ENCODE measurements at places on chromosomes 13 and 19. TPM values are rescaled to one million over a fixed set of nuclear protein-coding genes. Genes with fewer than 3 reads are reported as not detected.

The RHPN2 gene
- polyA plus RNA-seq, result 17.5 TPM

The LILRB5 gene
- 2.8 TPM for polyA plus RNA-seq

The PGLYRP2 gene
- not detected for polyA plus RNA-seq

The GAPDHS gene
- not detected for polyA plus RNA-seq

The CLEC17A gene
- polyA plus RNA-seq, result not detected

The GJB6 gene
- polyA plus RNA-seq, result 3.6 TPM

The ATP4A gene
- not detected for polyA plus RNA-seq

The SEMA6B gene
- polyA plus RNA-seq, result 3.1 TPM

The GIPC3 gene
- 3.3 TPM for polyA plus RNA-seq

The LRRC63 gene
- polyA plus RNA-seq, result 0.16 TPM

The CRTC1 gene
- polyA plus RNA-seq, result 20.0 TPM

The ZNF135 gene
- polyA plus RNA-seq, result 19.2 TPM

The ARID3A gene
- polyA plus RNA-seq, result 22.5 TPM

The PRRG2 gene
- polyA plus RNA-seq, result 7.5 TPM

The GRIK5 gene
- polyA plus RNA-seq, result 24.5 TPM

The PBX4 gene
- polyA plus RNA-seq, result 8.0 TPM

The SLC8A2 gene
- 0.21 TPM for polyA plus RNA-seq

The TMPRSS9 gene
- 1.2 TPM for polyA plus RNA-seq

DNA sequence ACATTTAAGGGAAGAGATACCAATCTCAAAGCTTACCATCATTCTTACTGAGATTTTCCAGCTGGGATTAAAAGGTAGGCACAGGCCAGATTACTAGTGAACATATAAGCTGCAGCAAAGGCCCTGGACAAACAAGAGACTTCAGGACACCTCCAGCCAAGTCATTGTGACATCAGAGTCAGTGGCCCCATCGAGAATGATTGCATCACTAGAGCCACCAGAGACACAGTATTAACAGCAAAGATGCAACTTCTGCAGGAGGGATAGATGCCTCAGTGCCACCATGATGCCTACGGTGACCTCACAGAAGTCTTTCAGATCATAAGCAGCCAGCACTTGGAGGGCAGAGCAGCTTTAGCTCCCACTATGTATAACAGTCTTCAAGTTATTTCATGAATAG lies 8.6 kb downstream of the RUBCNL start:
- no peak for DNase-seq

DNA sequence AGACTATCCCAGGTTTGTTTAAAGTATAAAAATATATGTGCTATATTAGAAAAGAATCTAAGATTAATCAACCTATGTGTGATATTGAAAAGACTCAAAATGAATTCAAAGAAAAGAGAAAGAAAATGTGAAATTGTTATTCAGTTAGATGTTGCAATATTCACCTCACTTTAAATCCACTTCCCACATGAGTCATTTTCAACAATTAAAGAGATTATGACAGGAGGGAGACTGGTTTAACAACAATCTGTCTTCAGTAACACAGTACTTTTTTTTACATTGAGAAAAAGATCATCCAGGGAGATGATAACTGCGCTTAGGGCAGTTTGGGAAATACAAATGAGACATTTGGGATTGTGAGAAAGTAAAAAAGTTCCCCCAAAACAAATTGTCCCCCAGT lies 1246.2 kb downstream of the SLITRK1 start:
- DNase-seq, result no peak

- DNase-seq, result no peak
These were observed 22.0 kb downstream of the LHFPL6 start for GRCh38 chr13:39580881-39581575.

DNA sequence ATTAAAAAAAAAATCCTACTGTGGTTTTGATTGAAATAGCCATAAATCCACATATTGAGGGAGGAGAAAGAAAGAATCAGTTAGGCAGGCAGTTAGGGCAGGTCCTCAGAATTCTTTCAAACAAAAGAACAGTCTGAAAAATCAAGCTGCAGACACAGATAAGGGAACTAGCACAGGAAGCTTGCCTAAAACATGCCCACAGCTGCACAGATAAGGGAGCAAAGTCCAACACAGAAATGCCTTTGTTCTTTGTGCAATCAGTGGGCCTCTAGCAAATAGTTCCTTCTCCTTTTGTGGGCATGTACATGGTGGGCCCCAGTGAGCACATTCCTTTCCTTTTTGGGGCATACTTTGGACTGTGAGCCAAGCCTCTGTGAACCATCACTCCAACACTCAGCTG lies 42.7 kb downstream of the UTP14C start:
- DNase-seq, result no peak

GRCh38 chr13:71867131-71867814 lies at the start of gene DACH1:
TSS of gene DACH1 (minus strand) at chr13:71867204.
- DNase-seq, result peak; percentile 93

- DNase-seq, result no peak
These were observed 5.1 kb upstream of the FLT3LG start for GRCh38 chr19:49468746-49469447.

- no peak for DNase-seq
These were observed 86.0 kb downstream of the ING1 start for GRCh38 chr13:110799246-110800236.

GRCh38 chr13:113034451-113035212 lies 65.6 kb downstream of the MCF2L start:
- no peak for DNase-seq

GRCh38 chr13:36884235-36884634 lies 35.8 kb downstream of the SMAD9 start:
- DNase-seq, result no peak

DNA sequence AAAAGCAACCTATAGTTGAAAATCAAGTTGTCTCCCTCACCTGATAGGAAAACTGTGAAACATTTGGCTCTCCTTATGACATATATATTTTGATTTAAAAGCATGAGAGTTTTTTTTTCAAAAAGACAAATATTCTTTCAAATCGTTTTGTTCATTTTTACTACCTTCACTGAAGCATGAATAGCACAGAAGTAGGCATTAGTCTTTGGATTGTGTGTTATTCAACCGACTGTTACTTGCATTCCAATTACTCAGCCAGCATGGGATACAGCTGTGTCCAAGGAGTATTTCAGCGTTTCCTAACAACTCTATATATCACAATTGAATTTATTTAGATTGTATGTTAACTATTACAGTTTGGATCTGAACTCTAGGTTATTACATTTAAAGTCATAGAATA lies 135.2 kb downstream of the PCDH9 start:
- DNase-seq, result no peak

- no peak for DNase-seq
These were observed 3.8 kb upstream of the KCTD12 start for GRCh38 chr13:76890021-76890420.

- DNase-seq, result no peak
These were observed 19.9 kb downstream of the NOSIP start for GRCh38 chr19:49560358-49560900.

- DNase-seq, result no peak
These were observed 11.8 kb upstream of the DIAPH3 start for GRCh38 chr13:60175571-60175970.

GRCh38 chr13:50850445-50850844 lies 7.0 kb upstream of the DLEU7 start:
- no peak for DNase-seq

GRCh38 chr19:18173572-18174288 lies at the start of gene IFI30:
TSS of gene IFI30 (plus strand) at chr19:18173813. CDS start at chr19:18173842, 29 bp downstream.
- no peak for DNase-seq

- DNase-seq, result no peak
These were observed 52.9 kb downstream of the FAM124A start for GRCh38 chr13:51275101-51275500.

- DNase-seq, result no peak
These were observed 278.6 kb upstream of the EDNRB start for GRCh38 chr13:78197231-78197630.

- no peak for DNase-seq
These were observed 986.0 kb upstream of the SPRY2 start for GRCh38 chr13:81326913-81327312.

- no peak for DNase-seq
These were observed at the start of gene GIPR for GRCh38 chr19:45667620-45668341. TSS of gene GIPR (plus strand) at chr19:45668221. CDS start at chr19:45669521, 1,300 bp downstream.

DNA sequence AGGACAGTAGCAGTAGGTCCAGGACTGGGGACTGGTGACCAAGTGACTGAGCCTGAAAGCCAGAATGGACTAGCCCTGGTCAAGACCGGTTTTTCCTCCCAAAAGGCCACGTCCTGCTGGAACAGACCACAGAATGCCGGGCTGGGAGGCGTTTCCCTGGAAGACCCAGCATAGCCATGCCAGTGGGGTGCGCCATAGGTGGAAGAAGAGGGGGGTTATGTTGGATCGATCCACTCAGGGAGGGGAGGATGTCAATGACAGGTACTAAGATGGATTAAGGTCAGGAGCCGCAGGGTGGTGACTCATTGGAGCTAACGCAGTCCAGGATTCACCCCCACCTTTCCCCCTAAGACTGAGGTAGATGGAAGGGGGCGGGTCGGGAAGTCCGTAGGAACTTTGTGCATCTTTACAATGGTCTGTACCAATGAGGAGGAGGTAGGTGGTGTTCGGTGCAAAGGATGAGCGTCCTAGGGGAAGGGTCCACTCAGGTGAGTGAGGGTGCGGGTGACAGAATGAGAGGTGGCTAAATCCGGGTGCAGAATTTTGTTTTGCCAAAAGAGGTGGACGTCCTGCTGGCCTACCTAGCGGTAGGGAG lies 21.0 kb downstream of the VASP start:
- no peak for DNase-seq

GRCh38 chr19:28578786-28579505 lies 634.0 kb downstream of the UQCRFS1 start:
- DNase-seq, result no peak

DNA sequence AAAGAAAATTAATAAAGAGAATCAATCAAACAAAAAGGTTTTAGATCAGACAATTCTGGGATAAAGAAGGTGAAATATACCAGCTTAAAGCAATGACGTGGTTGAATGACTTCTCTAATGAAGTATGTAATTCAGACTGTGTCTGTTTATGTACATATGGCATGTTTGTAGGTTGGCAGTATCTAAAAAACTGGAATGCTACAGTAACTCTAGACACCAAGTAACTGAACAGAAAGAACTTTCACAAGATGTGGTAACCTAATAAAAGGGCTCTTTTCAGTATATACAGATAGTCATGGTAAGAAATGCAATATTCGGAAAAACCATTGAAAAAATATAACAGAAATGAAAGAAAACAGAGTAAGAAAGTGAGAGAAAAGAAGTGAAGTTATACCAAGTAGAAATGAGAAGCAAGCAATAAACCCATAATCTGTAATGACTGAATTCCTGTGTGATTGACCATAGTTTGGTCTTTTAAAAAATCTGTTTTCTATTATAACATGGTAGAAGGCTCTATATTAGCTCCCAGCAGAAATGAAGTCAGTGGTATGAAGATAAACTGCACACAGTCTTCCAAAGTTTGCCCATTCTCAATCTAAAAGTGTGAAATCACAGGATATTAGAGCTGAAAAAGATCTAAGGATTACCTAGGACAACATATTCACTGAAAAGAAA lies 31.4 kb downstream of the ELF1 start:
- no peak for DNase-seq

- peak; percentile 63 for DNase-seq
These were observed at the start of the genes MAN2B1 and WDR83 for GRCh38 chr19:12666265-12667048. TSS of gene MAN2B1 (minus strand) at chr19:12666742. CDS start at chr19:12666701, 41 bp downstream. TSS of gene WDR83 (plus strand) at chr19:12666807. CDS start at chr19:12669791, 2,984 bp downstream.

- DNase-seq, result no peak
These were observed 13.7 kb upstream of the SMARCA4 start for GRCh38 chr19:10946958-10947657.

DNA sequence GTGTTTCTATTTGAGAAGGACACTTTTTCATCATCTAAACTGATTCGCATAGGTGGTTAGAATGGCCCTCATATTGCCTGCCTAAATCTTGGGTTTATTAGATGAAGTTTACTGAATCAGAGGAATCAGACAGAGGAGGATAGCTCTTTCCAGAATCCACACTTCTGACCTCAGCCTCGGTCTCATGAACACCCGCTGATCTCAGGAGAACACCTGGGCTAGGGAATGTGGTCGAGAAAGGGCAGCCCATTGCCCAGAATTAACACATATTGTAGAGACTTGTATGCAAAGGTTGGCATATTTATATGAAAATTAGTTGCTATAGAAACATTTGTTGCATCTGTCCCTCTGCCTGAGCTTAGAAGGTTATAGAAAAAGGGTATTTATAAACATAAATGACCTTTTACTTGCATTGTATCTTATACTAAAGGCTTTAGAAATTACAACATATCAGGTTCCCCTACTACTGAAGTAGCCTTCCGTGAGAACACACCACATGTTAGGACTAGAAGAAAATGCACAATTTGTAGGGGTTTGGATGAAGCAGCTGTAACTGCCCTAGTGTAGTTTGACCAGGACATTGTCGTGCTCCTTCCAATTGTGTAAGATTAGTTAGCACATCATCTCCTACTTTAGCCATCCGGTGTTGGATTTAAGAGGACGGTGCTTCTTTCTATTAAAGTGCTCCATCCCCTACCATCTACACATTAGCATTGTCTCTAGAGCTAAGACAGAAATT lies 103.8 kb downstream of the TNFRSF19 start:
- DNase-seq, result no peak

- no peak for DNase-seq
These were observed 1194.5 kb downstream of the UQCRFS1 start for GRCh38 chr19:28018499-28018898.

- no peak for DNase-seq
These were observed 1.3 kb upstream of the LRCH1 start for GRCh38 chr13:46551410-46552302.

DNA sequence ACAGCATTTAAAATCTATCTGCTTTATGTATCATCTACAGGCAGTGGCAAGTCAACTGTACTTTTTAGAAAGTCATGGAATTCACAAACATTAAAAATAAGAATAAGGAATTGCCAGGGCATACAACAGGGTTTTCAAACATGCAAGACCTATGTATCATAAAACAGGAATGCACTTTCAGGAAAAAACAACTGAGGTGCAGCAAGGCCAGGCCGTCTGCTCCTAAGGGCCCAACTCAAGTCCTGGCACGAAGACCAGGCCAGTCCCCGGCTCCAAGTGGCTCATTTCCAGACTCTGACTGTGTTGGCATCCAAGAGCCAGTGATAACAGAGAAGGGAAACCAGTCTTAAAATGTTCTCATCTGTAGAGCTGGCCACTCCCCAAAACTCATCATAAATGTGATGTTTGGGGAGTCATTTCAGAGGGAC lies 7.1 kb downstream of the RFX2 start:
- no peak for DNase-seq

- no peak for DNase-seq
These were observed 24.9 kb downstream of the NFILZ start for GRCh38 chr19:8655340-8655709.

DNA sequence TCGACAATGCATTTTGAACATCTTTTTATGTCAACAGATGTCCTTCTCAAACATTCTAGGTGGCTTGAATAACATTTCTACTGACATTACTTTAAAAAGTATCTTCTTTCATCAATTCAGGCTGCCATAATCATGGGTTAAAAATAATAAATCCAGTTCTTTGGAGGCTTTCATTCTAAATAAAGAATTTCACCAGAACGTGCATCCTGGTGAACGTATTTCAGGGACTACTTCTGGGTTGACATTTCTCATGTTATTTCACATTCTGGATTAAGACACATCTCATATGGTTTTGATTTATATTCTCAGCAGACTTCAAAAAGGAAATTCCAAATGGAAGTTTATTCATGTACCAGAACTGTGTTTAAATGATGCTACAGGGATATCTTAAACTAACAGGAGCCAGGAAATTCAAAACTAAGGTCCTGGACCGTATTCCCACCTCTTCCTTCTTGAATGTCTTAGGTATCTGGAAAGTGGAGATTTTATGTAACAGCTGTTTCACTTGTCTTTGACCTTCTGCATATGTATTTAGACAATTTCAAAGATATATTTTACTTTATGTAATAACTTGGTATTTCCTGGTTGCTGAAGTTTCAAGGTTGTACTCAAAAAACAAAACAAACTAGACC lies 107.2 kb downstream of the STARD13 start:
- no peak for DNase-seq

- no peak for DNase-seq
These were observed 1255.6 kb downstream of the DIAPH3 start for GRCh38 chr13:58908019-58908679.

Data from left renal cortex interstitium (tissue), 4 donors.